NCI-H2029 treated with DMSO at 0.1 percent for 48 hours (cell line): ENCODE measurements at places on chromosomes 4 and X.

DNA sequence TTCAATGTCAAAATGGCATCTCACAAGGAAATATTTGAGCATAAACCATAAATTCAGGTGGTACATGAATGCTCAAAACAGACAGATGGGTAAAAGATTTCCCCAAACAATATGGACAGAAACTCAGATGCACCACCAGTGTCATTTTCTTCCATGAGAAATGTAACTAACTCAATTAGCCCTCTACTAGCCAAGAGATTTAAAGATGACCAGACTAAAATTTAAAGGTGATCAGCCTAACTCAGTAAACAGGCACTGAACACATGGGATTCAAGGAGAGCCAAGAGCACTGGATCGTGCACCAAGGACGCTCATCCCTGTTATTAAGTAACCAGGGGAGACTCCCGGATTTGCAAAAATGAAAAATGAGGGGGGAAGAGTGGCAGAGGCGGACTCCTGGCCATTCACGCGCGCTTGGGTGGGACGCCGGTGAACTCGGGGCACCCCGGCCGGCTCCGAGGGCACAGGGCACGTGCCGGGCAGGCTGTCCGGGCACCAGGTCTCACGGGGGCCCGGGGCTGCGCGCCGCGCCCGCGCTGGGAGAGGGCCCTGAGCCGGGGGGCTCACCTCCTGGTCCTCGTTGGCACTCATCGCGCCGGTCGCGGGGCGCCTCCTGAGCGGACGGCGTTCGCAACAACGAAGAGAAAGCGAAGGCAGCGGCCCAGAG lies 490 bp downstream of the RWDD4 start:
- DNase-seq, result no peak

- DNase-seq, result no peak
Observed at GRCh38 chr4:176440698-176441097, 120.9 kb downstream of the SPCS3 start.

DNA sequence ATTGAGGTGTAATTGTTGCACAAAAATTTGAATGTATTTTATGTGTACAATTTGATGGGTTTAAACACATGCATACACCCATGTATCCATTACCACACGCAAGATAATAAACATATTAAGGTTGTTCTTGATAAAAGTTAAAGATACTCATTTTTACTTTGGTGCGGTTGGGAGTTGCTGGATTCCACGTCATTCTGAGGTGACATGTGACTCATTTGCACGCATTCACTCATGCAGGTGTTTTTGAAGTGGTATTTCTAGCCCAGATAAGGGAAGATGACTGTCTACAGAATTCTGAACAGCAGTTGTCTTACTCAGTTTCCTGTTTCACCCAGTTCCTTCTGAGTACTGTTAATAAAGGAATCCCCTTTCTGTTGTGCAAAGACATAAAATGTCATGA lies 142.0 kb downstream of the RTL3 start:
- no peak for DNase-seq

DNA sequence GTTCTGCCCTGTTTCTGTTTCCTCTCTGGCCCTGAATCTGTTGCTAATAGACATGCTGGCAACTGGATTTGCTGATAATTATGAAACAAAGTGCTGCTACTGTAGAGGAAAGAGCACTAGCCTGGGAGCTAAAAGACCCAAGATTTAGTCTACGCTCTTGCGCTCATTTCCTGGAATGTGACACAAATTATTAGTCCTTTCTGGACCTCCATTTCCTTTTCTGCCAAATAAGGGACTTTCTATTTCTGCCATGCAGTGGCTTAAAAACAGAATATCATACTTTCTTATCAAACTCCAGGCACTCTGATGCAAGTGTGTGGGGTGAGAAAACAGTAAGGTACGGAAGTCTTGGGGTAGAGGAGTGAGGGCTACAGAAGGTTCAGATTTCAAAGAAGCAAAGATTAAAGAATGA lies 48.3 kb upstream of the GPR174 start:
- no peak for DNase-seq

DNA sequence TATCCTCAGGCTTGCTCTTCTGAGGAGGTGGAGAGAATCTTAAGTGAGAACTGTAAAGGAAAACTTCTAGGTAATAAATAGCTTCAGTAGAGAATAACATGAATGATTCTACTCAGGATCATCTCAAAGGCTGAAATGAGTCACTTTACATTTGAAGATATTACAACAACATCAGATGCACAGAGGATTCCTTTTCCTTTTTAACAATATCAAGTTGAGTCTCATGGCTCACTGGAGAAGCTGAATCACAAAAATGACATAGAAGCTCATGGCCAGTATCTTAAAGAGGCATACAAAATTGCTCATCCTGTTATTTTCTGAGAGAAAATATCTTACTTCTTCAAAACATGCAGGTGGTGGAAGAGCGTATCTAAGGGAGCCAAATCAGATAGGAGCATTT lies 72.5 kb upstream of the EMCN start:
- no peak for DNase-seq

DNA sequence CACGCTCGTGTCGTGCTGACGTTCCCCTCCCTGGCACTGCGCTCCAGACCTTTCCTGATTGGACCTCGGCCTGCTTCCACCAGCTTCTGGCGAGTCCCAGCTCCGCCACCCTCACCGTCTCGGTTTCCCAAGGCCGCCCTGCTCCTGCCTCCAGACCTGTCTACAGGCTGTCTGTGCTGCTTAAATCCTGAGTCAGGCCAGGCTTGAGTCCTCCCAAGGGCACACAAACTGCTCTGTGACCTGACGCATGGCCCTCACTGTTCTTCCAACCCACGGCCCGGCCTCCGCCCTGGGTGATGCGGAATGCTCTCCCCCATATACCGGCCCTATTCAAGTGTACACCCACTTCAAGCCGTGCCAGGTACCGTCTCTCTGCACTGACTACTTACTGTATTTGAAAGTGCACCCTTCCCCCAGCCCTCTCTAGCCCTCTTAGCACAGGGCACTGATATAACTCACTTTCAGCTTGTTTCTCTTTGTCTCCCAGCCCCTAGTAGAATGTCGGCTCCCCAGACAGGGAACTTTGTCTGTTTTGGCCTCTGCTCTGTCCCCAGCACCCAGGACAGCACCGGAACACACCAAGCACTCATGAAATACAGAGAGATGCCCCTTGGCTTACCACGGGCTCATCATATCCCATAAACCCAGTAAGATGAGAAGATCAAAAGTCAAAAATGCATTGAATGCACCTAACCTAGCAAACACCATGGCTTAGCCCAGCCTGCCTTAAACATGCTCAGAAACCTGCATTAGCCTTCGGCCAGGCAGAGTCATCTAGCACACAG lies 63.1 kb upstream of the AFAP1 start:
- DNase-seq, result no peak

DNA sequence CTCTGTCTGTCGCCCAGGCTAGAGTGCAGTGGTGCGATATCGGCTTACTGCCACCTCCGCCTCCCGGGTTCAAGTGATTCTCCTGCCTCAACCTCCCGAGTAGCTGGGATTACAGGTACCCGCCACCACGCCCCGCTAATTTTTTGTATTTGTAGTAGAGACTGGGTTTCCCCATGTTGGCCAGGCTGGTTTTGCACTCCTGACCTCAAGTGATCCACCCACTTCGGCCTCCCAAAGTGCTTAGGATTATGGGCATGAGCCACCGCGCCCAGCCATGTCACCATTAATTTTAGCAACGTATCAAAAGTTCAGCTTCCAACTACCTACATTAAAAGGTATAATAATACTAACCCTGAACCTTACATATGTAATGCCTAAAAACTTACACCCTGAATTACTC lies 940 bp upstream of the UTP3 start:
- DNase-seq, result no peak

GRCh38 chr4:3654036-3654807 lies 112.0 kb upstream of the ADRA2C start:
- DNase-seq, result no peak

DNA sequence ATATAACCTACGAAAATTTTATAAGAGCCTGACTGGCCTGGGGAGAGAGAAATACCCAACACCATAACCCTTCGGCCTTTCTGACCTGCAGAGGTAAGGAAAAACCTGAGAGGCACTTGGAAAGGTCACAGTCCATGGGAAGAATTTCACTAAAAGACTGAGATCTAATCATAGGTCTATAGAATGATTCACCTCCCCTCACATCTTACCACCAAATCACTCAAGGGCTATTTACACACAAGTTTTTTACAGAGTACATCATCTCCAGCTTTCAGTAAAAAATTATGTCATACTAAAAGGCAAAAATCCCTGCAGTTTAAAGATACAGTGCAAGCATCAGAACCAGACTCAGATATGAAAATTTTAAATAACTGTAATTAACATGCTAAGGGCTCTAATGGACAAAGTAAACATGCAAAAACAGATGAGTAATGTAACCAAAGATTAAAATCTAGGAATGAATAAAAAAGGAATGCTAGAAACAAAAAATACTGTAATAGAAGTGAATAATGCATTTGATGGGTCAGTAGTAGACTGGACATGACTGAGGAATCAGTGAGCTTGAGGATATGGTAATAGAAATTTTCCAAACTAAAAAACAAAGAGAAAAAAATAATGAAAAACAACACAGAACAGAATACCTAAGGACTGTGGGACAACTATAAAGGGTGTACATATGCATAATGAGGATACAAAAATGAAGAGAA lies 32.1 kb upstream of the SLC16A2 start:
- no peak for DNase-seq

- no peak for DNase-seq
Observed at GRCh38 chrX:145818186-145819113, 821 bp downstream of the SLITRK2 start.

DNA sequence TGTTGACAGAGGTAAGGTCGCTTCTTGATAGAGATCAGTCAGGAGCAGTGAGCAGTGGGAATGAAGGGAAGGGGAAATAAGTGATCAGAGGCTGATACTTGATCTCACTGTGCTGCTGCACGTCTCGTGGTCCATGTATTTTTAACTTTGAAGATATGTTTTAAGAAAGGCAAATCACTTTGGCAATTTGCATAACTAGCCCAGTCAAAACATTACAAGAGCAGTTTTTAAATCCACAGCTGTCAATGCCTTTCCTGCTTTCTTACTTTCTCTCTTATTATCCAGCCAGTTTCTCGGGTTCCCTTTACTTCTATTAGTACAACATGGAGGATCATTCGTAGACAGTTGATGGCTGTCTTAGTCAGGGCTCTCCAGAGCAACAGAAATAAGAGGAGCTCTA lies 472.8 kb downstream of the TMA16 start:
- DNase-seq, result no peak

GRCh38 chr4:123505095-123506010 lies 108.8 kb downstream of the SPRY1 start:
- DNase-seq, result peak; percentile 71

DNA sequence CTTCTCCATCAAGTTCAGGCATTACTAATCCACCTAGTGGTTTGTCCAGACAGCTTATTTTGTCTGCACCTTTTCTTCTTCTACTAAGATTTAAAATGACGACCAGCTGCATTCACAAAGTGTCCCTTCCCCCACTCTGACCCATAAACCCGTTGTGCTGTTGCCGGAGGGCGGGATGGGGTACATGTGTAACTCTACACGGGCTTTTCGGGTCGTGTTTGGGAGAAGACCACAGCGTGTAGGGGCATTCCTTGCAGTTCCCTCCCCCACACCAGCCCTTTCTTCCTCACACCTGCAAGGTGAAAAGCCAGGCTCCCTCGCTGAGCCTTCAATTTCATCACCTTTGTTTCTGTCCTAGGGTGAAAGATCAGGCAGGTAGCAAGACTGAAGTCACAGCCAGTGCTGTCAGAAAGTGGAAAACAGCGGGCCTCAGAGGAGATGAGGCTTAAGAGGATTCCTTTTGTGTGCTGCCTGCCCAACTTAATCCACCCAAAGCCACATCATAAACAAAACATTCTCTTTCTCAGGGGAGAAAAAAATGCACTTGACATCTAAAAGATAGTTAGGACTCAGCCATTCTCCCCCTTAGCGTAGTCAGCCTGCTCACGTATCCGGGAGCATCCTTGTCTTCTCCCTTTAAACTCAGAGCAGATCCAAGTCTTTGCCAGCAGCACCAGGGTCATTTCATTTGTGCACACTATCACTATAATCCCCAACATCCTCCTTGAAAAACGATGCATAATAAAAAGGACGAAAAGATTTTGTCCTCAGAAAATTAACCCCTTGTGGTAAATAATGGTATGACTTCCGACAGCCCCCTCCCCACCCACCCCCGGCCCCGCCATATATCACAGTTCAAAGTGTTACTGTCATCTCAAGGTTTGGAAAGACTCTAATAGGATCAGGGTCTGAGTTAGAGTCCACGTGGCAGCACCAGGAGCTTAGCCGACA lies 599.0 kb downstream of the RAB28 start:
- DNase-seq, result no peak

GRCh38 chr4:140856621-140857062 lies 100.5 kb upstream of the TBC1D9 start:
- DNase-seq, result no peak

GRCh38 chr4:3833326-3833989 lies 67.3 kb downstream of the ADRA2C start:
- DNase-seq, result no peak

DNA sequence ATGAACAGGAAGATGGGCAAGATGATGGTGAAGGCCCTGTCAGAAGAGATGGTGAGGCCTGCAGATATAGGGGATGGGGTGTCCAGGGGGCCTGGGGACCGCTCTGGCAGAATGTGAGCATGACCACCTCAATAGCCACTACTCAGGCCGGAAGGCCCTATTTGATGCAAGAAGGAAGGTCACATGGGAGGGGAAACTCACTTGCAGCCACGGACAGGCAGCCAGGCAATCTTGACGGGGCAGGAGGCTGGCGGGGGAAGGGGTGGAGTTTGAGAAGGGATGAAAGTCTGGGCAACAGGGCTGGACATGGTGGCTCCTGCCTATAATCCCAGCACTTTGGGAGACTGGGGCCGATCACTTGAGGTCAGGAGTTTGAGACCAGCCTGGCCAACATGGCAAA lies 8.8 kb downstream of the SASH3 start:
- DNase-seq, result no peak
